ENCODE measurements at places on chromosomes 12 and 14.
A peak's percentile ranks its signal among the peaks of the same experiment; 100 is the strongest.

DNA sequence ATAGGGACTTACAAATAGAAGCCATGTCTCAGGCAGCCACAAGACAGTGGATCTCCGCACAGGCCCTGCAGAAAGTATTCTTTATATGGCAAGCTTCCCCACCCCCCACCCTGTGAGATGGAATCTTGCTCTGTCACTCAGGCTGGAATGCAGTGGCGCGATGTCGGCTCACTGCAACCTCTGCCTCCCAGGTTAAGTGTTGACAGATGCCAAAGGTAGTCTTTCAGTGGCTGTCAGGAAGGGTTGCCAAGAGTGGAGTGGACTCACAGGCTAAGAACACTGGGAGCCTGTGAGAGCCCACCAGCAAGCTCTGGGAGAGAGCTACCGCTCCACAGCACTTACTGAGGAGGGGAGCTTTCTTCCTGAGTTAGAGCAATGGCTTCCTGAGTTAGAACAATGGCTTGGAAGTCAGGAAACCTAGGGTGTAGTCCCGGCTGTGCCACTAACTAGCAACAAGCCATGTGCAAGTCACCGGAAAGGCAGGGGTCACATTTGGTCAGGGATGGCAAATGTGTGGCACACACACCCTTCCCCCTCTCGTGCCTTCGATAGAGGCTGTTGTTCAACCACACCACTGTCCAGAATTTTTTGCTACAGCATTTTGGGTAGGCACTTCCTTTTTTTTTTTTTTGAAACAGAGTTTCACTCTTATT lies 2.6 kb downstream of the RNASE1 start:
- no peak for DNase-seq

DNA sequence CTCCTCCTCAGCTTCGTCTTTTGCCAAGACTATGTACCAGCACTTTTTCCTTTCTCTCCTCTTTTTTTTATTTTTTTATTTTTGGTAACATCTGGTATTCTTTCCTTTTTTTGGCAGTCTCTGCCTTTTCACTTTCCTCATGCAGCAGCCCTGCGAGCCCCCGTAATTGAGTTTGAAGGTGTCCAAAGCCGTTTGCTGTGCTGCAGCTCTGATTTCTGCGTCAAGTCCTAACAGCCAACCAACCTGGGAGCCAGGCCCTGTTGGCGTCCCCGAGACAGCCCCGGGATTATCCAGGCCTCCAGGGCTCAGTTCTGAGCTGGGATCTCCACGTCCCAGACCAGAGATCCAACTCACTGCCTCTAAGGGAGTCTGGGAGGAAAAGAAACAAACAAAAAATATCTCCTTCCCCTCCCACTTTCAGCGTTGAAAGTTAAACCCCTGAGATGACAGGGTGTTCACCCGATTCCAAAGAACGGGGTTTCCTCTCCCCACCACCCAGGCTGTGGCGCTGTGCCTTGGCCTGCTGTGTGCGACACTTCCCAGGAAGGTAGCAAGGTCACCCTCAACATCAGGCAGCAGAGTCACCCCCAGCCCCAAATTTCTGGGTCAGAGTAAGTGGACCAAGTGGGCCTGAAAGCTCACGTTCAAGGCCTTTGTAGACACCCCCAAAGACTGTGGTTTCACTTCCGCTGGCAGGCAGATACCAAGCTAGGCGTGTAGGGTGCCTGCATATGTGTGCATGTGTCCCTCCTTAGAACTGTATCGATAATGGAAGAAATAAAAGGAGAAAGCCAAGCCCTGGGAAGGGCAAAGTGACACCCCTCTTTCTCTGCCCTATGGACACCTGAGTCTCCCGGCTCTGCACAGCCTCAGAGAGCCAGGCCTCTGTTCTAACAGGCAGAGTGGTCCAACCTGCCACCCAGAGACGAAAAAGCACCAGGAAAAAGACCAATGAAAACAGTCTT lies 11.1 kb downstream of the BCL11B start:
- no peak for DNase-seq

GRCh38 chr12:12819221-12819620 lies 6.1 kb downstream of the DDX47 start:
- no peak for DNase-seq

- DNase-seq = no peak
These were observed 6.4 kb upstream of the TC2N start for GRCh38 chr14:91873471-91874415.

GRCh38 chr14:35818346-35819115 lies 7.6 kb upstream of the BRMS1L start:
- DNase-seq = peak; percentile 36

GRCh38 chr14:100747021-100747586 lies 20.4 kb downstream of the DLK1 start:
- no peak for DNase-seq

DNA sequence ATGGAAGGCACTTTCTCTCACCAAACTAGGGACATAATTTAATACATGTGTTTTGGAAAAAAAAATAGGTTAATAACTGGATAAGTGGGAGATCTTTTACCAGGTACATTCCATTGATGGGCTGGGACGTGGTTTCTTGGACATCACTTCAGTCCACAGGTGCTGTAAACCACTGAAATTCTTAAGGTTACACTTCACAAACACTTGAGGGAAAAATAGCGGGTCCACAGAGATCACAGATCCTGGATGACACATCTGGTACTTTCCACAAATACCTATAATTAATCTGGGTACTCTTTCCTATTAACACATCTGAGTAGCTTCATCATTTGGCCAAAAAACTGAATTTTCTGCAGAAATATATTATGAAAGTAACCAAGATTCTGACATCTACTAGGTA lies 85.0 kb downstream of the POLR3B start:
- no peak for DNase-seq

GRCh38 chr12:57094208-57095160 lies 5.6 kb downstream of the NAB2 start:
- DNase-seq = no peak

DNA sequence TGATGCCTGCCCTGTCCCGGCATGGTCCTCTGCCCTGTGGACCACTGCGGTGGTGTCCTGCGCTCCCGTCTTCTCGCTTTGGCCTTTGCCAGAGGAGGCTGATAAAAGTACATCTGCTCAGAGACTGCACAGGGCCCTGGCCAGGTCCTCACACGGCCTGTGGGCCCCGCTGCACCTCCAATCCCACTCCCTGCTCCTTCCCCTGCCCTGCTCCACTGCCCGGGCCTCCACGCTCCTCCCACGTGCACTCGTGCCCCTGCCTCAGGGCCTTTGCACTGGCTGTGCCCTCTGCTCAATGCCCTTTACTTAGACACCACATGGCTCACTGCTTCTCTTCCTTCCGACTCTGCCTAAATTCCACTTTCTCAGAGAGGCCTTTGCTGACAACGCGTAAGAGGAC lies 49.3 kb upstream of the BEGAIN start:
- DNase-seq = no peak

DNA sequence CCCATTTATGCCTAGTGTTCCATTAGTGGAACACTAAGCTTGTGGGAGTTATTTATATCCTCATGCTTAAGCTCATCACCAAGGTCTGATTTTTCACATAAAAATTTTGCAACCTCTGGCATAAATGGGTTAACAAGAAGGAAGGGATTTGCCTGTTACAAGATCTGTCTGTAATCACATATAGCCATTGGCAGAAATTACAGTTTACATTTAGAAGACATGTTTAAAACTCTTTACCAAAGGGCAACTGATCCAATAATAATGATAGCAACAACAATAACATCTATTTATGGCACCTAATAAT lies 422.9 kb downstream of the ZFP36L1 start:
- no peak for DNase-seq

DNA sequence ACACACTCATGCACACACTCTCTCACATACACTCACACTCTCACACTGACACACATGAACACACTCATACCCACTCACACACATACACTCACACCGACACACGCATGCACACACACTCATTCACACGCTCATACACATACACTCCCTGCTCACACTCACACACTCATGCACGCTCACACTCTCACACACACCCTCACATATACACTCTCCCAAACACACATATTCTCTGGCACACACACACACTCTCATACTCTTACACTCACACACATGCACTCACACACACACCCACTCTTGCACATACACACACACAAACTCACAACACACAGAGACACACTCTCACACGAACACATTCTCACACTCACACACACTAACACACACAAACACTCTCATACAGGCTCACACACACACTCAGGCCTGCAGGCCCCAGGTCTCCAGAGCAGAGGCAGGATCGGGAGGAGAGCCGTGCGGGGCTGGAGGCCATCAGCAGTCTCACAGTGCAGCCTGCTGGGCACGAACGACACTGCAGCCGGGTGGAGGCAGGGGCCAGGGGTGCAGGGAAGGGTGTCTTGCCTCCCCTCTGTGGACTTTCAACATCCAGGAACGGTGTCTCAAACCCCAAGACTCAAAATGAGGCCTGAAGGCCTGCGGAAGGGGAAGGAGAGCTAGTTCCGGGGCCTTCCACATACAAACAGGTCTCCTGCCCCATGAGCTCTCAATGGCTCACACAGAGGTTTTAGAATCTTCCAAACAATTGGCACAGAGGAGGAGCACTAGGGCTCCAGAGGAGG lies 148.7 kb downstream of the ANO2 start:
- DNase-seq = peak; percentile 24

DNA sequence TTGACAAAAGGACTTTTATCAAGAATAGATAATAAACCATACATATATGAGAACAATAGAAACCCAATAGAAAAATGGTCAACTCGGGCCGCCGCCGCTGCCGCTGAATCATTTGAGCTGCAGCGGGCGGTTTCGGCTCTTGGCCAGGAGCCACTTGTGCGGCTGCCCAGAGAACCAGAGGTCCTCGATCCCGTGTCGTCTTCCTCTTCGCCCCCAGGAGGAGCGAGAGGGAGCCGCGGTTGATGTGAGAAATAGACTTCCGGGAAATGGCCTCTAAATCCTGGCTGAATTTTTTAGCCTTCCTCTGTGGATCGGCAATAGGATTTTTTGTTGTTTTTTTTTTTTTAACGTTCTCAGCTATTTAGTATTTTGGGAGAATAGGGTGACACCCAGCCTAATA lies 44.8 kb downstream of the CPSF6 start:
- peak; percentile 28 for DNase-seq

GRCh38 chr12:91986084-91986483 lies 159.6 kb downstream of the BTG1 start:
- no peak for DNase-seq

DNA sequence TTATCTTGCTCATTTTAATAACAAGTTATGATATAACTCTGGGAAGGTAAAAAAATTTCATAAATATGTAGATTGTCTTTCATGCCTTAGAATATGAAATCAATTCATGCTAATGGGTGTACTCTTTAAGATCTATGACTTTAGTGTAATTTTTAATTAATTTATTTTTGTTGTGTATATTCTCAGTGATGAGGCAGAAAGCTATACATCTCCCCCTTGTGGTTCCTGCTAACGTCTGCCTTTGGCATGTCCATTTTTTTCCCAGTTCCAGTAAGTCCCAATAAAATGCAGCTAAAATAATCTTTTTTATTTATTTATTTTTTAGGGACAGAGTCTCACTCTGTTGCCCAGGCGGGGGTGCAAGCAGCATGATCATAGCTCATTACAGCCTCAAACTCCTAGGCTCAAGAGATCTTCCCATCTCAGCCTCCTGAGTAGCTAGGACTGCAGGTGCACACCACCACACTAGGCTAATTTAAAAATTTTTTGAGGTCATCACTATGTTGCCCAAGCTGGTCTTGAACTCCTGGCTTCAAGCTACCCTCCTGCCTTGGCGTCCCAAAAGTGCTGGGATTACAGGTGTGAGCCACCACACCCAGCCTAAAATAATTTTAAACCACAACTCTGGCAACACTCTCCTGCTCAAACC lies 3.3 kb upstream of the CHURC1 start:
- DNase-seq = no peak

GRCh38 chr14:69673578-69674305 lies 62.3 kb downstream of the SUSD6 start:
- DNase-seq = no peak

DNA sequence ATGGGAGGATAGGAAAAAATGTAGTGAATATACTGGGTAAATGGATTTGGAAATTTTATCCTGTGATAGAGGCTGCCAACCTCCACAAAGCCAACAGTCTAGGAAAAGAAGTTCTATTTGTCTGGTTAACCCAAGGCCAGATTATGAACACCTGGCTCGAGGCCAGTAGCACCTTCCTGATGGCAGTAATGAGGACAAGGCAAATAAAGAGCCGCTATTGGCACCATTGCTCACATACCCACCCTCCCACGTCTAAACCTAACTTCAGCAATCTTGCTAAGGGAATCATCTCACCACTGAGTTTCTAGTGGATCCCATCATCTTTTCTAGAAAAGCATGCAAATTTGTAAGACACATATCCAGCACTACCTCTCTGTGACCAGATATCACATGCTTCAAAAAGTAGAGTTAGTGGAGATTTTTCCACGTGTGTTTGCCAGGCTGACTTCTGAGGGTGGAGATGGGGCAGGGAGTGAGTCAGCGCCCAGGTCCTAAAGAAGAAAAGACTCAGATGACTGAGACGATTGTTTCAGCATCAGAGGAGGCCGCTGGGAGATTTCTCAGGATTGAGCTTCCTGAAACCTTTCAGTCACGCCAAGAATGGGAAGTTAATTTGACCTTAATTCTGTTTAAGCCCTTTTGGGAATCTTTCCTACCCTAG lies 362.9 kb downstream of the EMP1 start:
- DNase-seq = no peak

- DNase-seq = no peak
These were observed 23.5 kb downstream of the ASB2 start for GRCh38 chr14:93952829-93953228.

DNA sequence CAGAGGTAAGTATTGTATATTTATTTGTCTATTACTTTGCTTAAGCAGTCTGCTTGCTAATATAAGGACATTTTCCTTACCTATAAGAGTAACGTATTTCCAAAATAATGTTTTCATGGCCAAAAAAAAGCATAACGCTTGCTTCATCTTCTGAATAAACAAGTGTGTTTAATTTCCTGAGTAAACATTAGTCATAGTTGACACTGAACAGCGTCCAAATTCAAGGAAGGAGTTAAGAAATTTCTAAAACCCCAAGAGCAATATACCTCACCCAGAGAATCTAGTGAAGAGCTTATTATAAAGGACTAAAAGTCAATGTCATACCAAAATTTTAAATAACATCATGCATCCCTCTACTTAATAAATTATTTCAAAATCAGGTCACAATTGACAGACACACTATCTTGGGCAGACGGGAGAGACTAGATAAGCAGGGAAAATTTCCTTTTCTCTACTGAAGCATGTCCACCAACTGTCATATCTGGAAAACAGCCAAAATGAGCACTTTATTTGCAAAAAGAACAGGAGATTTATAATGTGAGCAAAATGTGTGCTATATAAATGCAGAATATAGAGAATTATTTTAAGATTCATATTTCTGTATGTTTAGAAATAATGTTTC lies 25.1 kb downstream of the ANKS1B start:
- DNase-seq = no peak

DNA sequence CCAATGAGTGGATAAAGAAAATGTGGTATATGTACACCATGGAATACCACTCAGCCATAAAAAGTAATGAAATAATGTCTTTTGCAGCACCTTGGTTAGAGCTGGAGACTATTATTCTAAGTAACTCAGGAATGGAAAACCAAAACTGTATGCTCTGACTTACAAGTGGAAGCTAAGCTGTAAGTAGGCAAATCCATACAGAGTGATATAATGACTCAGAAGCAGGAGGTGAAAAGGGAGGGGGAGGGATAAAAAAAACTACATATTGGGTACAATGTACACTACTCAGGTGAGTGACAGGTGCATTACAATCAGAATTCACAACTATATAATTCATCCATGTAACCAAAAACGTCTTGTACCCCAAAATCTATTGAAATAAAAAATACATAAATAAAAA lies 15.1 kb upstream of the CLEC1A start:
- no peak for DNase-seq

- no peak for DNase-seq
These were observed 83.3 kb upstream of the FRMD6 start for GRCh38 chr14:51568366-51568765.

GRCh38 chr12:3892631-3893030 lies 19.4 kb upstream of the PARP11 start:
- no peak for DNase-seq

Data from left renal cortex interstitium (tissue), 4 donors.